ENCODE measurements at places on chromosomes 12 and 14.

- DNase-seq: no peak
Observed at GRCh38 chr12:90575995-90576394, 379.0 kb downstream of the CCER1 start.

- DNase-seq: no peak
Observed at GRCh38 chr12:123075646-123076171, 75.2 kb downstream of the PITPNM2 start.

GRCh38 chr14:74871819-74872218 is 4.1 kb downstream of the PROX2 start:
- no peak for DNase-seq

GRCh38 chr14:98932431-98933325 is 339.3 kb downstream of the BCL11B start:
- DNase-seq: no peak

DNA sequence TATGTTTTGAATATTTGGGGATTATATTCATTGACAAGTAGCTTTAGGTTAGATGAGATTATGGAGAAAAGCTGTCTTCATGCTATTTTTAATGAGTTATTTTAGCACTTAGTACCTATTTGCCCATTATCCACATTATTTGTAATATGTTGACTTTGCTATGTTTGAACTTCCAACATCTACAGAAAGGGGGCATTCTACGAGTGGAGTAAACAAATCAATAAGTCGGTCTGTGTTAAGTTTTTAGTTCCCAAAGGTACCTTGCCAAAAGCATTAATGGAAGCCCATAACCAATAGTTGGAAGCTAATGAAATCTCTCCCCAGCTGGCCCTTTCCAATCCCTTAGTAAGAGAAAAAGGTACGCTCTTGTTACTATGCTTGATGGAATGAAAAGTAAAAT is 250.0 kb upstream of the E2F7 start:
- DNase-seq: no peak

Data from NCI-H1105 treated with DMSO at 0.1 percent for 48 hours (cell line).